ENCODE measurements at places on chromosomes 2 and 18.

DNA sequence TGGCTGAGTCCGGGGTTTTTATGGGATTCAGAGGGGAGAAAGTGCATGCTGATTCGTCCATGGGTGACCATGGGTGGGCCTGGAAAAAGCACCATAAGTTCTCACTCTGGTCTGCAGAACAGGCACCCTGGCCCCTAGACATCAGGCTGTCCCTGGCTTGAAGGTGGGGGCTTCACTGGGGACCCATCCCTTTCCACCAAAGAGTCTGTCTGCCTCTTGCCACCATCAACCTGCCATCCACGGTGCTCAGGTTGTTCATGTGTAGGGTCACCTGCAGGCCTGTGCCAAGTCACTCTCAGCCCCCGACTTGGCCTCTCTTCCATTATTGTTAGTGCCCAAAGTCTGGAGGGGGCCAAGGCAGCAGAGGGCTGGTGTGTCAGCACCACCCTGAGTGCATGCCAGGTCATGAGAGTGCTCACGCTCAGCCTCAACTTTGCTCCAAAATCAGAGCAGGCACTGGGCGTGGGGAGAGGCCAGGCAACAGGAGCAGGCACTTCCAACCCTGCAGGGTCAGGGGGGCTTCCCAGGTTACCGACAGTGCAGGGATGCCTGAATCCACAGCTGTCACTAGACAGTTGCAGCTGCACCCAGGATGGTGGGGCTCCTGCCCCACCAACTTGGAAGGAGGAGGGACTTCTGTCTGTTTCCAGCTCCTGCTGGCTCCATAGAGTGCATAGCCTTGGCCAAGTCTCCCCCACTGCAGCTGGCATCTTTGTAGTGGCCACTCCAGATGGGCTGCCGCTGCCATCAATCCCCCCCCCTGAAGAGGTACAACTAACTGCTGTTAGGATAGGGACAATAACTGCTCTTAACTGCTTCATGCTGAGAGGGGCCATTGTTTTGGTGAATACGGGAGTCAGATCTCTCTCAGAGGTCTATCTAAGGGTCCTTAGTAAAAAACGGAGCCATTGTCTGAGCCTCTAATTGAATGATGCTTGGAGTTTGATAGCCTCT lies 209.3 kb downstream of the AKAIN1 start:
- no peak for DNase-seq

DNA sequence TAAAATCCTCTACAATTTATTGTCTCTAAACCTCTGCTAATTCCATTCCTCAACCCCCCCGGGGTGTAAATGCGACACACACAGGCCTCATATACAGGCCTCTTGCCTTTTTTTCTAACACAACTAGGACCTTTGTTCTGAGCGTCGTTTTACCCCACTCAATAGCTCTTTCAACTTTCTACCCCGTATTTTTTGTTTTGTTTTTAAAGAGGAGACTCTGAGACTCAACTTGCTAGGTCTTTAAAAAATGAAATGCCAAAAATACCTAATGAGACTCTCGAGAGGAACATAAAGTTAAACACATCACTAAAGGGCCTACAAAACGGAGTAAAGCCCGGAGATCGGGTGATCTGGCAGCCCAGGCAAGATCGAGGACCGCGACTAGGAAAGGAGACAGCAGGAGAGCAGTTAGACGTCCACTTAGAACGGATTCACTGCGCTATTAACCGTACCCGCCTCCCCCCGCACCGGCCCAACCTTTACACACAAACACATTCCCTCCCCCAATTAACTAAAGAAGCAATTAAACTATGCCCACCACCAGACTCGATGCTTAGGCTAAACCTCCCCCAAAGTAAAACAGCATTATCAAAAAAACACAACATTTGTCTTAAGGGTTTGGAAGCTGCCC lies 1.7 kb downstream of the TRIP12 start:
- DNase-seq = peak; percentile 37

DNA sequence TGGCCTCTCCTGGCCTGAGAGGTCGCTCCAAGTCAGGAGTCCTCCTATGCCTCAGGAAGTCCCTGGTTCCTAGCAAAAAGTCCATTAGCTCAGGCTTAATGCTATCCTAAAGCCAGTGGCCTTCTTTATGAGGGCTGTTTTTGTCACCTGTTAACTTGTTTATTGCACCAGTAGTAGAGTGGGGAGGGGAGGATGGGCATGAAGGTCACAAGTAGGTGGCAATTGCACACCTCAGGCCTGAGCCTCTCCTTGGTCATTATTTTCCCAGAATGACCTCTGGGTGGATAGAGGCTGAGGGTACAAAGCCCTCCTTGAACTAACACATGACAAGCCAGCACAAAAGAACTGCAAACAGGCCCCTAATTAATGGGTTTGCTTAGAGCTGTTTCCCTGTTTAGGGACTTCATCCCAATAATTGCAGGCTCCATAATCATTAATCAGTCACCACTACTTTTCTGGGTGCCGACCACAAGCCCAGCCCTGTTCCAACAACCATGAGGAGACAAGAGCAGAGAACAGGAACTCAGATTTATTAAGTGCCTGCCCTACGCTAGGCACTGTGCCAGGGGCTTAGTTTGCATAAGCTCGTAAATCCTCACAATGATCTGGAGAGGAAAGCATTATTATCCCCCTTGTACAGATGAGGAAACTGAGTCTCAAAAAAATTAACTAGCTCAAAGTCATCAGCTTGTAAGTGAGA lies 123.0 kb upstream of the PKDCC start:
- no peak for DNase-seq

DNA sequence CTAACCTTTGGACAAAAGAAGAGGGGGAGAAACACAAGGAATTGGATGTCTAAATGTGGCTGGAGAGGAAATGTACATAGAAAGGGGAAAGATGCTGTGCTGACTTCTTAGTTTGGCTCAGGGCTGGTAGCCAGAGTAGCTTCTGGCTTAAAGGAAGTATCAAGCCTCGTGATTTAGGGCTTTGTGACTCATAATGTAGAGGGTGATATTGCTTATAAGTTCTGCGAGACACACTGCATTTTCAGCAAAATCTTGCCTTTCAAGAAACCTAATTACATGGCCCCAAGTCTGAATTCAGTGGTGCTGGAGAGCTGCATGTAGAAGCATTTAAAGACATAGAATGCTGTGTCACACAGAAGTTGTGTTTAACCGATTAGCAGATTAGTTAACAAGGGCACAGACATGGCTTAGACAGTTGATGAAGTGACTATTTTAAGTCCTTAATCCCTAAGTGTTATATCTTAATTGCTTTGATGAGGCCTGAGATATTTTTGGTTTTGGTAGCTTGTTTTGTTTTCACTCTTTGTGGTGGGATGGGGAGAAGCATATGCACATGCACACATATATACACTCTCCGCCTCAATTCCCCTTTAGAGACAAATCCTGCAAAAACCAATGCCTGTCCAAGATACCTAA lies 66.4 kb downstream of the EPAS1 start:
- DNase-seq = peak; percentile 71

DNA sequence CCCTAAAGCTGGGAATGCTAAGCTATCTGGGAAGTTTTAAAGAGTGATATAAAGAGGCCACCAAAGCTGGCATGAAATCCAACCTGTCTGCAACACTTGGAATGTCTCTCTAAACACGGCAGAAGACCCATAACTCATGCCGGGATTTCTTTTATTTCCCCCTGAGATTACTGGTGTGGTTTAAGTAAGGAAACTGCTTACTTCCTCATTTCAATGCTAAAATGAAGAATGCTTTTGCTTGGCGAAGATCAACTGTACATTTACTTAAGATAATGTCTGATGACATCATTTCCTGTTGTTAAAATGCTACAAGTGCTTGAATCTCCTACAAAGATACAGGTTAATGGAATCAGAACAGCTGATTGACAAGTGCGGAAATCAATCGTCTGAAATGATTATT lies 353.8 kb upstream of the SALL3 start:
- no peak for DNase-seq

- DNase-seq = peak; percentile 80
Observed at GRCh38 chr2:227655454-227655853, 11.2 kb upstream of the SCYGR5 start.

- DNase-seq = no peak
Observed at GRCh38 chr2:207984765-207985480, 40.4 kb downstream of the PLEKHM3 start.

DNA sequence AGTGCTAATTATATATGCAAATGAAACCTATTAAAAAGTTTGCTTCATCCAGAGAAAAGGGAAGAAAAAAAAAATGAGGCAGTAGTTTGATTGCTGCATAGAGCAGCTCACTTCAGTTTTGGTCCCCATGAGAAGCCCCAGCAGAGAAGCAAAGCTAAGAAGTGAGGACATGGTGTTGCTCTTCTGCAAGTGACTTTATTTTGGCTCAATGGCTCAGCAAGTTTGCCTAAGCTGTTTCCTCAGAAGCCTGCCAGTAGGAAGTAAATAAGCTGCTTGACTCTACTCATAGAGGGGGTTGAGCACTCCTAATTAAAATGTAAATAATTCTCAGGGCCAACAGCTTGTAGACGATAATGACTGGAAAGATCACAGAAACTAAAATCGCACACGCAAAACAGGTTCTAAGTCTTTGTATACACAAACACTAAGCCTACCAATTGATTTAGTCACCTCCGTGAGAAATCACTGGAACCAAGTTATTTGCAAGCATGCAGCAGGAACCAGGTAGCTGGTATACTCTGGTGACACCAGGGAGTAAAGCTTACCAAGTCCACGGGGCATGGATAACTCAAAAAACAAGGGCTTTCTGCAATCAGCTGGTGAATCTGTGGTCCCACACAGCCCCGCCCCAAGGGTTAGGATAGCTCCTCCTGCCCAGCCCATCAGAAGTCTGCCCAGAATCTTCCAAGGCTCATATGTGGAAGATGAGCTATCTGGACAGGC lies 39.7 kb upstream of the NABP1 start:
- no peak for DNase-seq

- DNase-seq = peak; percentile 73
Observed at GRCh38 chr2:6506361-6506794, 359.3 kb downstream of the CMPK2 start.

Data from astrocyte of the spinal cord (primary cell).